ENCODE measurements at places on chromosomes 1 and 21.

GRCh38 chr1:25820247-25821111, 725 bp downstream of the MTFR1L start:
- DNase-seq, result no peak

- DNase-seq, result no peak
These were observed 67.1 kb upstream of the LRRN2 start for GRCh38 chr1:204752688-204753040.

DNA sequence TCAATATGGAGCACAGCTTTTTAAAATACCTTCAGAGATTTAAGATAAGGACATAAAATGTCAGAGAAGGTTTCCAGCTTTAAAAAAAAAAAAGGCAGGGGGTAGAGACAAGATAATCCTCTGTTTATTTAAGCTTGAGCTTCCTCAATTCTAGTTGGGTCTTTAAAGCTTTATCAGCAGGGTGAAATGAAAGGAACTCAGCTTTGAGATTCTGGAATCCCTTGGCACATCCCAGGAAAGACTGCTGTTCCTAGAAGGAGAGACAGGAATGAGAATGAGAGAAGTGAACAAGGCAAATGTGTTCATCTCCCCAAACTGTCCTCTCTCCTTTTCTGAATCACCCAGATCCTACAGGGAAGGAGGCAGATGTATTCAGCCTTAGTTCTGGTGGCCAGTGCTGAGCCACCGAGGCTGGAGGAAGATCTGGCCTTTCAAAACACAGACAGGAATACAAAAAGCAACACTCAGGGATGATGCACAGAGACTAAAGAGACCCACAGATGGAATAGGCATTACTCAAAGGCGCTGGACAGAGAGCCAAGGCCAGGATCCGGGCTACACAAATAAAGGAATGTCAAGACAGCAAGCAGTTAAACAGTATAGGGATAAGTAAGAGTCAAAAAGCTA, 385.8 kb upstream of the DUSP10 start:
- no peak for DNase-seq

DNA sequence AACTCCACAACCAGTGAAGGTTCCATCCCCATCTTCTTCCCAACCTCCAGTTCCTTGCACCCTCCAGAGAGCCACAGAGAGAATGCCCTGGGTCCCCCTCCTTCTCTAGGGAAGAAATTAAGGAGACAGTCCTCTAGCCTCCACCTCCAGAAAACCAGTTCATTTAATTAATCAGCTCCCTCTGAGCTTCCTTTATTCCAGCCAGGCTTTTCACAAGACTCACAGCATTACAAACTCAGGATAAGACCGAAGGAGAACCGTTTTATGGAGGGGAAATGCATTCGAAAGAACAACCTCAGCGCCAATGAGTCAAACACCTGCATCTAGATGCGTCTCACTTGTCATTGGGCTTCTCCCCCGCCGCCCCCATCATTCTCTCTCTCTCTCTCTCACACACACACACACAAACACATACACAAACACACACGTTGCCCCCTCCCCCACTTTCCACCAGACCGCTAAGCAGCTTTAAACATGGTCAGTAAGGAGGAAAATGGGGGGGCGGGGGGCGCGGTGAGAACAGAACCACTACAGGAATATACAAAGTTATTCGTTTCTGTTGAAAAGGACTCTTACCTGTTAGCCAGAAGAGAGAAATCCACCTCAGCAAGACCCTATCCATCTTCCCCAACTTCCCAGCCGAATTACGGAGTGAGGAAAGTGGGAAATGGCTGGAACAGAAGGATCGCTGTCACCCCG, 544 bp downstream of the ILDR2 start:
- peak; percentile 78 for DNase-seq

DNA sequence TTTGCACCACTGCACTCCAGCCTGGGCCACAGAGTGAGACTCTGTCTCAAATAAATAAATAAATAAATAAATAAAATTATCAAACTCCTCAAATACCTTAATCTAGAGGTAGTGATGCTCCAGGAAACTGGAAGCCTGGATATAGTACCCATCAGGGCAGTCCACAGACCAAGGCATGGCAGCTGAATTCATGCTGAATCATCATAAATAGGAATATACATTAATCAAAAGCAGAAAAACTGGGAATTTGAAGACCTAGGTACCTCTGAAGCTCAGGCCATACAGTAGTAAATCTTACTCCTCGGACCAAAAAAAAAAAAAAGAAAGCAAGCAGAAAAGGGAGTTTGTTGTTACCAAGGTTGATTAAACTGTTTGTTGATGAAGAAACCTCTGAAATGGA, 184.2 kb upstream of the CHODL start:
- DNase-seq, result no peak

GRCh38 chr1:221180704-221181368, 301.6 kb downstream of the HLX start:
- no peak for DNase-seq

GRCh38 chr1:23578997-23579363, 19.7 kb upstream of the ID3 start:
- no peak for DNase-seq

DNA sequence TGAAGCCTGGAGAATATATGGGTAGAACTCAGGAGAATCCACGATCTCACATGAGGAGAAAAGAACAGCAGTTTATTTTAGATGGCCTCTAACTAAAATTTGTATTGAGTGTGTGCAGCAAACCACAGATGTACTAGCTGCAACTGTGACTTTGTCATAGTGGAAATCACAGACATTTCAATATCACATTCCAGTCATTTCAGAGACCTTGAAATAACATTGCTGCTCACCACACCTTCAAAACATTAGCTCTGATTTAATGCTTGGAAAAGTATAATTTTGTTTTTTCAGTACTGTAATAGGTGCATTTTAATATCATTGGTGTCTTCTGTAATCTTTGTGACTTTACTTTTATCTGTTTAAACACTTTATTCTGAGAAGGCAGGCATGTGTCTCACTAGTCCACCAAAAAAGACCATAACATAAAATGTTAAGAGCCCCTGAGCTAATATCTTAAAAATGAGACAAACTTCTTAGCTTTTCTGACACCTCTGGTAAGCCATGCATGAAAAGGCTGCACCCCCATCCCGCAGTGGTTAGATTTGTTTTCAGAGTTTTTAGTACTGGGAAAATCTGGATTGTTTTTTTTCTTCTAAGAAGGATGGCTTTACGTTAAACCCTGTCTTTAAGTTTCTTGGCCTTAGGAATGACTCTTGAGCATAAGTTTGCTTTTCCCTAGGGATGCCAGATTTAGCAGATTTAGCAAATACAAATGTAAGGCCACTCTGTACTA, 30.1 kb downstream of the KCNJ15 start:
- no peak for DNase-seq

DNA sequence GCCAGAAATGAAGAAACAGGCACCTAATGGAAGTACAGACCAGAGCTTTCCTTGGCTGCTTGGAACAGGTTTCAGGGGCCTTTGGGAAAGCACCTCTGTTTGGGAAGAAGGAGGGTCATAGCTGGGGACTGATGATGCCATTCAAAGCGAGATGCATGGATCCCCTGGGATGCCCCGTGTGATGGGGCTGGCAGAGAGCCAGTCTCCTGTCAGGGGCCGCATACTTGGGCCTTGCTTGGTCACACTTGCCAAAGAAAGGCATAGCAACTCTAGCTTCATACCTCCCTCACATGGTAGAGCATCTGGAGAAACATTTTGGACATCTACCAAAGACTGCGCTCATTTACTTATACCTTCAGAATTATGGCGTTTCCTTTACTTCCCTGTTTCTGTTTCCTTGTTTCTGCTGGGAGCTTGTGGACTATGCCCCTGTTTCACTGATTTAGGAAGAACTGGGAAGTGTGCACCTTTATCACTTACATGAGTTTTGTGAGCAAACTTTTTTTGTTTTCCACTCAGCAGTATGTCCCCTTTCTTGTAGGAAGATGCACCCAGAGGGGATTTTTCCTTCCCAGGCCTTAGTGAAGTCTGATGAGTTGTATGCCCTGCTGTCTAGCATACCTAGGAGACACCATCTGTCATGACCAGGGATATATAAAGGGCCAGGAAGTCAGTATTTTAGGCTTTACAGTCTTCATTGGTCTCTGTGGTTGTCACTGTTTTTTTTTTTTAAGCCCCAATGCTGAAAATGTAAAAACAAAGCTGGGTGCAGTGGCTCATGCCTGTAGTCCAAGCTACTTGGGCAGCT, 19.8 kb upstream of the ST3GAL3 start:
- DNase-seq, result no peak

GRCh38 chr1:58162952-58163550, 383.5 kb downstream of the OMA1 start:
- DNase-seq, result peak; percentile 41

DNA sequence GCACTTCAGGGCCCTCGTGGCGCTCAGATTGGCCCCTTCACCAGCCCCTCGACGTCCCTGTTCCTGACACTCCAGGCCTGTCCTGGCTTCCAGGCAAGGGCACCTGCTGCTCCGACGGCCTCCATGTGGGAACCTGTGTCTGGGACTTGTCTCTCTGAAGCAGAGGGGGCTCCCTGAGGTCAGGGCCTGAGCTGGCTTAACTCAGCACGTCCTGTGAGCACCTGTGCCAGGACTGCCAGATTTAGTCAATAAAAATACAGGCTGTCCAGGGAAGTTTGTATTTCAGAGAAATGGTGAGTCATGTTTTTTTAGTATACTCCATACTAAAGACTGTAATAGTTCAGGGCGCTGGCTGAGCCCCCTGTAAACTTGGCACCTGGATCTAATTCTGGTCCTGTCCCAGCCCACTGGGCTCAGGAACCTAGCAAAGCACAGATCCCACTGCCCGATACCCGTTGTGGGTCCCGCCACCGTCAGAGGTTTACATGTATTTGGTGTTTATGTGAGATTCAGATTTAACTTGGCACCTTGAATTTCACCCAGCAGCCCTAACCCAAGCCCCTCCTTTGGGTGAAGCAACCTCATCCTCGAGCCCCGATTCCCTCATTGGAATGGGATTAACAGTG, 109.9 kb upstream of the IFFO2 start:
- DNase-seq, result no peak

DNA sequence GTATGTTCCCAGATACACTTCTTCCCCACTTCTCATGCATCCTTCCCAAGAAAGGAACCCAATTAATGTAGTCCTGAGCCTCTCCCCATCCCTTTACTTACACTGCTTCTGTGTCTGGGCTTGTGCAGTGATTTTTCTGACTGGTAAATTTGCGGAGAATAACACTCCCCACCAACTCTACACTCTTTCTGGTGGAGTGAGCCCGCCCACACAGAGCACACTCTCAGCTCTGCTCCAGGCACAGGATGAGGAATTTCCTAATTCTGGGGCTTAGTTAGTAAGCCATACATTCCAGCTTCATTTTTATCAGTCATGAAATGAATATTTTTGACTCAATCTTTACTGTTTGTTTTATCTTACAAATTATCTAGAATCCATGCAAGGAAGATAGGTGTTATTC, 38.6 kb downstream of the FMO4 start:
- no peak for DNase-seq

DNA sequence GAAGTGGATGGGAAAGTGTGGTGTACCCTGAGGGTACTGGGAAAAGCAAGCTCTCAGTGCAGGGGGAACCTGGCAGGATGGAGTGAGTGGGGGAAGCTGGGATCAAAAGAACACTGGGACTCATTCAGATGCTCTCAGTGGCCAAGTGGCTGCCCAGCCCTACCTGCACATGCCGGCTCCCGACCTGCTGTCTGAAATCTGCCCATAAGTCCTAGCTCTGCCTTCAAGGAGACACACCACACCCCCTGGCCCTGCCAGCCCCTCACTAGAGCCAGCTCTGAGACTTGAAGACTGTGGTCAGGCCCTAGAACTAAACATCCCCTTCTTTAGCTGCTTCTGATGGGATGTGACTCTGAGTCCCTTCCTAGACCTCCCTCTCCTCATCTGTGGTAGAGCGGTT, 2.2 kb downstream of the TMEM54 start:
- DNase-seq, result no peak
